OCI-M1 (cell line): ENCODE measurements at places on chromosomes 2 and 18.

DNA sequence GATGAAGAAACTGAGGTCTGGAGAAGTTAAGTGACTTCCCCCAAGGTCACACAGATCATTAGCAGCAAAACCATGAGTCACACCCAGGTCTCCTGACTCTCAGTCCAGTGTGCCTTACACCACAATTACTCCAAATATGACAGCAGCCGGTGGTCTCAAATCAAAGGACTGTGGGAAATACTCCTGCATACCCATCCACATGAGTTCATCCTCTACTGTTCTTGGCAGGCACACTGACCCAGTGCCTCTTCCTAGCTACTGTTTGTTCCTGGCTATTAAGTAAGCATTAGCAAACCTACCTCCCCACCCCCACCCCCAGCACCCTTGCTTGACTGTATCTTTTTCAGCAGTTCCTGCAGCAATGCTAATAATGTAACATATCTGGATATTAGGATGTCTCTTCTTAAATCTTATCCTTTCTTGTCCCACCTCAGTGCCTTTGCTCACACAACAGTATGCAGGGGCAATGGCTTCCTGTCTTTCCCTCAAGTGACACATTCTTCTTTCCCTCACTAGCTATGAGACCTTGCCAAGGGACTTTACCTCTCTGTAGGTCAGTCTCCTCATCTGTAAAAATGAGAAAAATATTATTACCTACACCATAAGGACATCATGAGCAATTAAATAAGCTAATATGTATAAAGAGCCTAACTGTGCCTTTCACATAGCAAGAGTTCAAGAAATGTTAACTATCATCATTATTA lies 46.2 kb downstream of the FAM98A start:
- no peak for DNase-seq

- DNase-seq = no peak
Observed at GRCh38 chr2:44098050-44098449, 70.6 kb upstream of the PPM1B start.

DNA sequence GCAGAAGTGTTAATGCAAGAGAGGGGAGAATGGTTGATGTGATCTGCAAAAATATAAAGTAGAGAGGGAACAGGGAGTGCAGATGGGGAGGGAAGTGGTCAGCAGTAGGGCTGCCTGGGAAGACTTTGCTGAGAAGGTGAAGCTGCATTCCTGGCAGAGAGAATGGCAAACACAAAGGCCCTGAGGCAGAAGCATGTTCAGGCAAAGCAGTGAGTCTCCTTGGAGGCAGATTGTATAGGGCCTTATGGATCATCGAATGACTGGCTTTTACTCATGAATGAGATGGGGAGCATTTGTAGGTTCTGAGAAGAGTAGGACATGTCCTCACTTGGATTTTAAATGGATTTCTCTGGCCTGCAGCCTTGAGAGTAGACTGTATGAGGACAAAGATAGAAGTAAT lies 9.5 kb downstream of the ITGA6 start:
- no peak for DNase-seq

- DNase-seq = no peak
Observed at GRCh38 chr18:41128545-41128944, 826.5 kb upstream of the PIK3C3 start.

GRCh38 chr2:206361407-206362045 lies 81.8 kb upstream of the ADAM23 start:
- no peak for DNase-seq

DNA sequence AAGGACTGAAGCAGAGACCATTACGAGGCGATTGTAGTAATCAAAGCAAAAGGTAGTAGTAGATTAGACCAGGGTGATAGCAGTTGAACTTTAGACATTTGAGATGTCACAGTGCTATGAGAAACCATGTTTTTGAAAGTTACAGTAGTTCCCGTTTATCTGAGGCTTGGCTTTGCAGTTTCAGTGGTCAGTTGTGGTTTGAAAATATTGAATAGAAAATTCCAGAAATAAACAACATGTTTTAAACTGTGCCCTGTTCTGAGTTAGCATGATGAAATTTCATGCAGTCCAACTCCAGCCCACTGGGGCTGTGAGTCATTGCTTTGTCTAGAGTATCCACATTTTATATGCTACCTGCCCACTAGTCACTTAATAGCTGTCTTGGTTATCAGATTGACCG lies 47.5 kb downstream of the ZNF638 start:
- DNase-seq = peak; percentile 49

- no peak for DNase-seq
Observed at GRCh38 chr2:38323623-38324022, 53.5 kb downstream of the ATL2 start.
